ENCODE measurements at places on chromosomes 2 and 18.
A peak's percentile ranks its signal among the peaks of the same experiment; 100 is the strongest.

- no peak for DNase-seq
Measured at GRCh38 chr18:47987388-47987699, 56.9 kb upstream of the SMAD2 start.

DNA sequence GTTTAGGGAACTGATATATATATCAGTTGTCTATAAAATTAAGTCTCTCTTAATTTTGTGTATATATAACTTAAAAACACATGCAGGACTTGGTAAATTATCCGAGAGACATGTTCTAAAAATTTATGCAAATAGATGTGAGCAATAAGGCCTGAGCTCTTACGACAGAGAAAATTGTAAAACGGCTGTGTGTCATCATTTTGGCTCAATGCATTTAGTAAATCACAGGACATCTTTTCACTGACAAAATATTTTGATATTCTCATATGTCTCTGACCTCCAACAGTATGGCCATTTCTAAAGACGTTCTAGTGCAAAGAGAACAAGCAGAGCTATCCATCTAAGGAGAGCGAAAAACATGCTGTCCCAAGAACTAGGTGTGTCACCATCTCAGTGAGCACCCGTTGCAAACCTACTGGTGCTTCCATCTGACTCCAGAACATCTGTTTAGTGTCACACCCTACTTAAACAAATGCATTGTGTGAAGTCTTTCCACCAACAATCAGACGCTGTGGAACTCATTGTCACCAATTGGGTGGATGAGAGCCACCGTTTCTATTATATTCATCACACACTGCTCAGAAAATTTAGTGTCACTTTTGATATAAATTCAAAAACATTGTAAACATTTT, 108.0 kb downstream of the ARHGAP15 start:
- DNase-seq = no peak

GRCh38 chr2:72000110-72000509, 147.6 kb downstream of the CYP26B1 start:
- no peak for DNase-seq

- no peak for DNase-seq
Measured at GRCh38 chr18:78868330-78869316, 111.0 kb upstream of the SALL3 start.

- DNase-seq = no peak
Measured at GRCh38 chr18:50280707-50281294, 522 bp downstream of the MBD1 start.

- no peak for DNase-seq
Measured at GRCh38 chr2:121613774-121614173, 35.5 kb downstream of the CLASP1 start.

GRCh38 chr18:48136827-48137373, 206.4 kb upstream of the SMAD2 start:
- no peak for DNase-seq

GRCh38 chr2:8526403-8526696, 155.5 kb upstream of the ID2 start:
- no peak for DNase-seq

GRCh38 chr2:96225016-96225533, 16.4 kb upstream of the STARD7 start:
- DNase-seq = no peak

- no peak for DNase-seq
Measured at GRCh38 chr2:8498994-8499393, 182.9 kb upstream of the ID2 start.

GRCh38 chr2:170747921-170748320, 22.3 kb upstream of the ERICH2 start:
- peak; percentile 17 for DNase-seq

GRCh38 chr2:118549503-118549902, 297.9 kb downstream of the EN1 start:
- no peak for DNase-seq

DNA sequence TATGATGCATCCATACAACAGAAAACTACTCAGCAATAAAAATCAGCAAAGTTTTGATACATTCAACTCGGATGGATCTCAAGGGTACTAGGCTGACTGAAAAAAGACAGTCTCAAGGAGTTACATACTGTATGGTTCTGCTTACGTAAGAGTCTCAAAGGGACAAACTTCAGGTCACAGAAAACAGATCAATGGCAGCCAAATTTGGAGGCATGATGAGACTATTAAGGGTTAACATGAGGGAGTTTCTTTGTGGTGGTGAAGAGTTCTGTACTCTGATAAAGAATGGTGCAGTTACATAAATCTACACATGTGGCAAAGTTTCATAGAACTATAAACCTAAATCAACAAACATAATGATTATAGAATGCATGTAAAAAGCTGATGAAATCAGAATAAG, 81.4 kb downstream of the COBLL1 start:
- DNase-seq = no peak

DNA sequence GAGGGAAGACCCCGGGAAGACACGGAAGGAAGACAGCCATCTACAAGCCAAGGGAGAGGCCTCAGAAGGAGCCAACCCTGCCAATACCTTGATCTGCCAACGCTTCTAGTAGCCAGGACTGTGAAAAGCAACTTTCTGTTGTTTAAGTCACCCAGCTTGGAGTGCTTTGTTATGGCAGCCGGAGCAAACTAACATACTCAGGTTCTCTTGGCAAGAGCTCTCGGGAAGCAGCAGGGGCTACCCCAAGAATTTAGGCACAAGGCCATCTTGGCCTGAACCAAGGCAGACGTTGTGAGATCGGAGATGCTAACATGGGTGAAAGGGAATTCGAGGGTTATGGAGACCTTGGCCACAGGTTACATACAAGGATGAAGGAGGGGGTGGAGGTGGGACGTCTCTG, 78.6 kb upstream of the KLHL29 start:
- no peak for DNase-seq

GRCh38 chr2:8754106-8754776, 72.4 kb downstream of the ID2 start:
- peak; percentile 50 for DNase-seq

- DNase-seq = no peak
Measured at GRCh38 chr2:33491441-33492084, 15.1 kb downstream of the RASGRP3 start.

- DNase-seq = peak; percentile 96
Measured at GRCh38 chr2:215410932-215411285, 25.0 kb downstream of the FN1 start.

- DNase-seq = no peak
Measured at GRCh38 chr18:77012806-77013541, 119.6 kb downstream of the MBP start.

DNA sequence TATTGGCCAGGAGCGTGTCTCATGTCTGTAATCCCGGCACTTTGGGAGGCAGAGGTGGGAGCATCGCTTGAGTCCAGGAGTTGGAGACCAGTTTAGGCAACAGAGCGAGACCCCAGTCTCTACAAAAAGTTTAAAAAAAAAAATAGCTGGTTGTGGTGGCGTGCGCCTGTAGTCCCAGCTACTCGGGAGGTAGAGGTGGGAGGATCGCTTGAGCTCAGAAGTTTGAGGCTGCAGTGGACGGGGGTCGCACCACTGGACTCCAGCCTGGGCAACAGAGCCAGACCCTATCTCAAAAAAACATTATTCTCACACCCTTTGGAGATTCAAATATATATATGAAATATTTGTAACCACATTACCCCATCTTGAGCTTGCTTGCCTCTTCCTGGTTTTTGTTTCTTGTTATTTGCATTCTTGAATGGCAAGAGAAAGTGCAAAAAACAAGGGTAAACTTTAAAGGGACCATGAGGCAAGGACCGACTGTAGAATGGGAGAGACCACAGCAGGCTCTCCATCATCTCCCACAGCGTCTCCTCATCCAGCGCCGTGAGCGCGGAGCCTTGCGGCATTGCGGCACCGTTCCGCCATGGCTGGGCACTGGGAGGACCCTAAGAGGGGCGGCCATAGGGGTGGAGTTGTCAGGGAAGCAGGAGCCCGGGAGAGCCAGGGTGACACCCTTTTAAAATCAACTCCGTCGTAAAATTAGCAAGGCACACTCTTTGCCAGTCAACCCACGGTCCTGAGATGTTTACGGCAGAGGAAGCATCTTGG, 1.4 kb downstream of the ELP2 start:
- DNase-seq = no peak

GRCh38 chr2:110688594-110689091, 10.8 kb upstream of the BUB1 start:
- DNase-seq = no peak

- peak; percentile 84 for DNase-seq
Measured at GRCh38 chr2:173059971-173060461, 15.6 kb upstream of the MAP3K20 start.
